Epithelial cell of prostate (primary cell): ENCODE measurements at places on chromosomes 4 and X.

GRCh38 chr4:32196950-32197688, 1477.0 kb downstream of the PCDH7 start:
- no peak for DNase-seq

DNA sequence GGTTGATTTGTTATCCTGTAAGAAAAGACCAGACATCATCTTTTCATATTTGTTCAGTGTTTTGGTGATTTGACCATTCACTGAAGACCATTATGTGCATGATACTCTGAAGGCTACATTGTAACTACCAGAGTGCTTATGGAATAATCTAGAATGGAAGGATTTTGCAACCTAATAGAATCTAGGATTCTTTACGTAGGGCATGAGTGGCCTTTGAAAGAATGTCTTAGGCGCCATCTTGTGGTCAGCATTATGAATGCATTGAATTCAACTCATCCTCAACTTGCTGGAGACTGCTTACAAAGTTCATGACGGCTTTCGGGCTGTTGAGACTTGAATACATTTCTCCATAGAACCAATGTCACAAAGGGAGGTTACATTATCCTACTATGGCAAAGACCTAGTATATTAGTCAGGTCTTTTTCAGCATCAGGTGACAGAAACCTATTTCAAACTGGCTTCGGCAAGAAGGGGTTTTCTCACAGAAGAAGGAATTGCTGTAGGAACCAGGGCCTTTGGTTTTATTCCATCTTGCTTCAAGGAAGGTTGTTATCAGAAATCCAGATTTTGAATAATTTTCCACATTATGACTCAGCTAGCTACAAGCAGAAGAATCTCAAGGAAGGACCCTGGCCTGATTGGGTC, 104.1 kb downstream of the GPAT3 start:
- no peak for DNase-seq

- DNase-seq: peak; percentile 77
Observed at GRCh38 chrX:149628280-149628679, 3.3 kb downstream of the TMEM185A start.

GRCh38 chrX:109872021-109872732, 130.7 kb upstream of the TMEM164 start:
- DNase-seq: no peak

DNA sequence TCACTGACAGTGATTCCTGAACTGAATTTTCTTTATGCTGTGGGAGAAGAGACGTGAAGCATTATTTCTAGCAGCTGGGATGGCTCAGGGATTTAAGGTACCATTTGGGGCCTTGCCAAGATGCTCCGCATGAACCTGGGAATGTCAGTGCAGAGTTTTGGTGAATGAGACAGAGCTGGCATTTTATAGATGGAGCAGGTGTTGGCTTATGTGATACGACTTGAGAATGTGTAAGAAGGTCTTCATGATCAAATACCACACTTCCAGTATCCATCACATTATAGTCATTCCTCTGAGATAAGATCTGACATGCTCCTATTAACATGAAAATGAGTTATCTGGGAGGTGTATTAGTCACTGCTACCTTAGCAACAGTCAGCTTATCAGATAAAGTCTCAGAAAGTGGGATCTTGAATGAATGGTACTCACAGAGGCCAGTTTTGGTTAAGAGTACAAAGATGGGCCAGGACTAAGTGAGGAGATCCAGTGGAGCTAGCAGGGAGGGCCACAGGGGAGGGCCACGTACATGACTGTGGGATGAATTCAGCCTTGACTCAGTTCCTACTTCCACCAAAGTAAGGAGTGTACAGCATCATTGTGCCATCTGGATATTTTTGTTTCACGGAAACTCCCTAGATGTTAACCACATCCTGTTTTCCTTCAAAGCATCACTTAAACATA, 116.7 kb downstream of the SPCS3 start:
- DNase-seq: peak; percentile 79

DNA sequence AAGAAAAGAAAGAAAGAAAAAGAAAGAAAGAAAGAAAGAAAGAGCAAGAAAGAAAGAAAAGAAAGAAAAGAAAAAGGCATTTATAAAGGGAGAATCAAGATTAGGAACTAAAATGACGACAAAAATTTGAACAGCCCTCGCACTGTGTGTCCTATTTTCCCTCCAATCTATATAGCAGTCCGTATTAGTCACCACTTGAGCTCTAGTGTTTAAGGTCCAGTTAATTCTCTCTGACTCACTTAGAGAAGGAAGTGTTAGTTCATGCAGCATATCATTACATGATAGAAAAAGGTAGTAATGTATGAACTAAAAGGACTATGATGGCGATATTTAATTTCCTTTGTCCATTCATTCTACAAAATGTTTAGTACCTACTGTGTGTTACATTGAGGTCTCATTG, 122.7 kb downstream of the CBLL2 start:
- no peak for DNase-seq

- no peak for DNase-seq
Observed at GRCh38 chr4:89353514-89353913, 45.9 kb upstream of the GPRIN3 start.

GRCh38 chr4:72779241-72779640, 210.2 kb upstream of the ADAMTS3 start:
- DNase-seq: no peak

DNA sequence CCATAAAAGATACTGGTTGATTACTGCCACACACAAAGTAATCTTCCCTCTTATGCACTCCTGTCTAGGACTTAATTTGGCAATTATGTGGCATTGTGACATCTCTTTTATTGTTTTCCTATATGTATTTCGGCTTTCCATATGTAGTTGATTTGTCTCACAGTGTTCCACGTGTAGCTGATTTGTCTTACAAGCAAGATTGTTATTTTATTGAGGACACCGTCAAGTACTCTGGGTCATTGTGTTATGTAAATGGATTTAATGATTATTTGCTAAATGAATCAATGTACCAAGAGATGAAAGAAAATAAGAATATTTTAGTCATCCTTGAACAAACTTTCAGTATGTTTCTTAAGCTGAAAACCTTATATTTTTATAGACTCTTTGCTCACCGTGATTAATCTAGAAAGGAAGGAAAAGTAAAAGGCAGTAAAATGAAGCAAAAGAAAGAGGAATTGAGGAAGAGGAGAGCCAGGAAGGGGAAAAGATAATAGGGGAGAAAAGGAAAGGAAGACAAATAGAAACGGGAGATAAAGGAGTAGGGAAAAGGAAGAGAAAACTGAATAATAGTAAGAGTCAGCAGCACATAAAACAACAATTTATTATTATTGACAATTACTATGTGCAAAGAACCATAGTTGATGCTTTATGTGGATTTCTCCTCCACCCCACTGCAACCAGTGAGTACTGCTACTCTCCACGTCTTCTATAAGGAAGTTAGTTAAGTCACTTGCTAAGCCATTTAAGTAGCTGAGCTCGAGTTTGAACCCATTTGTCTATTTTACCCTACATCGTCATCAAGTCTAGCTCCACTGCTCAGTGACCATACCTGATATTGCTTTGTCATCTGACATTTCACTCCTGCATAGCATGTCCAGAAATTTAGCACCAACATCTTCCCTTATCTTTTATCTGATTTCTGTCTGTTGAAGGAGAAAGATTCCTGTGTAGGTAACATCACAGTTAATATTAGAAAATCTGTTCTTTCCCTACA, 336.5 kb downstream of the BMPR1B start:
- no peak for DNase-seq

- no peak for DNase-seq
Observed at GRCh38 chrX:153590961-153591956, 7.7 kb downstream of the CCNQ start.

DNA sequence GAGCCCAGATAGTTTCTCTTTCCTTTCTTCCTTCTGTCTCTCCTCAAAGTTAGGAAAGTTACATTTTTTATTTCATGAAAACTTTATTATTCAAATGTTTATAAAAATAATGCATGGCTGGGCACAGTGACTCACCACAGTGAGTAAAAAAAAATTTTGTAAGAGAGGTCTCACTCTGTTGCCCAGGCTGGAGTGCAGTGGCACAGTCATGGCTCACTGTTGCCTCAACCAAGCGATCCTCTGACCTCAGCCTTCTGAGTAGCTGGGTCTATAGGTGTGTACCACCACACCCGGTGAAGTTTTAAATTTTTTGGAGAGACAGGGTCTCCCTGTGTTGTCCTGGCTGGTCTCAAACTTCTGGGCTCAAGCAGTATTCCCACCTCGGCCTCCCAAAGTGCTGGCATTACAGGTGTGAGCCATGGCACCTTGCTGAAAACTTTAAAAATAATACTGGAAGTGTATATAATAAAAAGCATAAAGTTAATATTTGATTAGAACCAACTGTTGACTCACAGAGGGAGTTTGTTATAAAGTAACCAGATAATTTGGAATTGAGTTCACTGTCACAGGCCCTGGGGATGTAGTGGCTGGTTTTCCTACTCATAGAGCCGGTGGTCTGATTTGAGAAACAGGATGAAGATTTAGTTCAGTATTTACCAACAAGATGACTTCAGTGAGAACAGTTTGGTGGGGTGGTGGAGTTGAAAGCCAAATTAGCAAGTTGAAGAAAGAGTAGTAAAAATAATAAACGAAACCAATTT, 18.0 kb downstream of the CMC4 start:
- no peak for DNase-seq

GRCh38 chrX:13502590-13502989, 66.8 kb upstream of the EGFL6 start:
- no peak for DNase-seq

DNA sequence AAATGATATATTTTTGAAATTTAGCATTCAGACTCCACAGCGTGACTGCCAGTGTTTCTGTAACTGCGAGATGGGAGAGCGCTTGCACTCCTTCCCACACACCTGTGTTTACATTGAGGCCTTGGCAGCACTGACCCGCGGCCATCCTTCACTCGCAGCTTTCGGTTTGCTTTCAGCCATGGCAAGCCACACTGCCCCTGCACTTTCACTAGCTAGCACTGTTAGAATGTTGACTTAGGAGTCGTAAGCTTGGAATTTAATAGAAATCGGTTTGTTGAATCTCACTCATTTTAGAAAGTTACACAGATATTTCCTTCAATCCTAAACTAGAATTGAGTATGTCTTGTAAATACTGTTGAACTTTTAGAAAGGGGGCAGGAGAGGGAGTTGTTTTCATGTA, 136.2 kb downstream of the CFAP299 start:
- no peak for DNase-seq

GRCh38 chr4:114547340-114548134, 51.1 kb upstream of the UGT8 start:
- DNase-seq: no peak

GRCh38 chr4:165928601-165929000, 55.6 kb downstream of the TLL1 start:
- no peak for DNase-seq

DNA sequence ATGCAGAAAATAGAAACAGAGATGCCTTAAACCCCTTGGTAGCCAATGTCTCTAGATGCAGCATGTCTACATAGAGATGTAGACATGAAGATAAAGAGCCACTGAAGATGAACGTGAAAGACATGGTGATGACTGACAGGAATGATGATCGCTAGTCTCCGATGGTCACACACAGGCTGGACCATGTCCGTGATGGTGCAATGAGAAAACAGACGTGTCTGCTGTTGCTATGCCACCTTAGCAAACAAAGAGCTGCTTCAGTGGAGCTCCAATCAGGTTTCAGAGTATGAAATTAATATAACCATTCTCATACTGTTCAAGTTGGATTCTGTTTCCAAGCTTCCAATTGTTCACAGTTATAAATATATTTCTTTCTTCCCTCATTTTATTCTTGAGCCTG, 256.5 kb downstream of the CAMK2D start:
- no peak for DNase-seq

GRCh38 chrX:119694601-119695534, 1.9 kb upstream of the SEPTIN6 start:
- DNase-seq: no peak

- no peak for DNase-seq
Observed at GRCh38 chr4:96099031-96099430, 259.1 kb downstream of the PDHA2 start.

GRCh38 chrX:30577362-30577991, at the start of gene TASL:
Gene TASL, minus strand, starts transcription at chrX:30577766. Its CDS starts 17,411 bp downstream, at chrX:30560355.
- DNase-seq: no peak

DNA sequence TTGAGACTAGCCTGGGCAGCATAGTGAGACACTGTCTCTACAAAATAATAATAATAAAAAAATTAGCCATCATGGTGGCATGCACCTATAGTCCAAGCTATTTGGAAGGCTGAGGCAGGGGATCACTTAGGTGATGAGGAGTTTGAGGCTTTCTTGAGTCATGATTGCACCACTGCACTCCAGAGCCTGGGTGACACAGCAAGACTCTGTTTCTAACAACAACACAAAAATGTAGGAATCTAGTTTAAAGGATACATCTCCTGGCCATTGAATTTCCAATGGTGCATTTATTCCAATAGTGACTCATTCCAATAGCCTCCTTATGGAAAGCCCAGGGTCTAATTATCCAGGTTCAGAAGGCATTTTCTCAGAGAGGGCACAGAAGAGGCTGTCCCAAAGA, 21.9 kb upstream of the HERC6 start:
- DNase-seq: no peak

DNA sequence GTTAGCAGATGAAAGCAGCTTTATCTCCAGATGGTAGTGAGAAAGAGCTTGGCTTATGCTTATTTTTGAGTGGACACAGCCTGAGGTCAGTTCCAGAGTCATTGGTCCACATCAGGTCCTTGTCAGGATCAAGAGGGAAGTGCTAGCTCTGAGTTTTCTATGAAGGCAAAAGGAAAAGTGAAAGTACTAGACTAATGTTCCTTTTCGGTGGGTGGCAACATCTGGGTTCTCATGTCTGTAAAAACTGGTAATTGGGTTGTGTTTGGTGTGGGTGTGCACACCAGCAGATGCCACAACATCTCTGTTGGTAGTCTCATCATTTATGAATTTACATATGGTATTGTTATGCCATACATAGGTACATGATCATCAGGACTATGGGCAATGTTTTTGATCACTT, 210.5 kb downstream of the PWWP3B start:
- no peak for DNase-seq

- no peak for DNase-seq
Observed at GRCh38 chr4:1404573-1405253, 1.5 kb downstream of the NKX1-1 start.

DNA sequence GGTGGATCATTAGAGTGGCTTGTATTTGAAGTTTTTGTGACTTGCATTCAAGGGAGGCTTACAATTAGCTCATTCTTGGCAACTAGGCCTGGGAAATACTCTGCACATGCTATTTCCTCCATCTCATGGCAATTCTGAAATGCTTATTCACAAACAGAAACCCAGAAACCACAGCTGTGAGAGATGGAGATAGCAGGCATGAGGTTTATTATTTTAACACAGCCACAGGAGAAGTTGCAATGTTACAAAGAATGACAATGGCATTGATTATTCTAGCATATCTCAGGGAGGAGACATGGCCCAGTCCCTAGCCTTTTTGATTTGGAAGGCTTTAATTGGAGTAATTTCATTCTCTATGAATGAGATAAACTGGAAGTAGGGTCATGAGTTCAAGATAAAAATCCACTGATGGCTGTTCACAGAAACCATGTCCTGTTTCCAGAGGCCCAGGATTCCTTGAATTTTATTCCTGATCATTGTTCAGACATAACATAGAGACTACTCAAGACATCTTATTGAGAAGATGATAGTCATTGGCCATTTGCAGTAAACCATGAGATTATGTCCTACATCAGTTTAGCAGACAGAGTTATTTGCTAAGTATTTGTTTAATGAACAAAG, 123.9 kb downstream of the MID1 start:
- DNase-seq: no peak

- DNase-seq: no peak
Observed at GRCh38 chr4:82561786-82562563, at the start of gene TMEM150C. Gene TMEM150C, minus strand, starts transcription at chr4:82561988. Its CDS starts 57,331 bp downstream, at chr4:82504657.
